ENCODE measurements at places on chromosomes 4 and X.

- DNase-seq: no peak
Measured at GRCh38 chrX:103012945-103013344, 51.0 kb downstream of the BEX1 start.

GRCh38 chr4:122716825-122717448 is 15.6 kb upstream of the BBS12 start:
- DNase-seq: no peak

DNA sequence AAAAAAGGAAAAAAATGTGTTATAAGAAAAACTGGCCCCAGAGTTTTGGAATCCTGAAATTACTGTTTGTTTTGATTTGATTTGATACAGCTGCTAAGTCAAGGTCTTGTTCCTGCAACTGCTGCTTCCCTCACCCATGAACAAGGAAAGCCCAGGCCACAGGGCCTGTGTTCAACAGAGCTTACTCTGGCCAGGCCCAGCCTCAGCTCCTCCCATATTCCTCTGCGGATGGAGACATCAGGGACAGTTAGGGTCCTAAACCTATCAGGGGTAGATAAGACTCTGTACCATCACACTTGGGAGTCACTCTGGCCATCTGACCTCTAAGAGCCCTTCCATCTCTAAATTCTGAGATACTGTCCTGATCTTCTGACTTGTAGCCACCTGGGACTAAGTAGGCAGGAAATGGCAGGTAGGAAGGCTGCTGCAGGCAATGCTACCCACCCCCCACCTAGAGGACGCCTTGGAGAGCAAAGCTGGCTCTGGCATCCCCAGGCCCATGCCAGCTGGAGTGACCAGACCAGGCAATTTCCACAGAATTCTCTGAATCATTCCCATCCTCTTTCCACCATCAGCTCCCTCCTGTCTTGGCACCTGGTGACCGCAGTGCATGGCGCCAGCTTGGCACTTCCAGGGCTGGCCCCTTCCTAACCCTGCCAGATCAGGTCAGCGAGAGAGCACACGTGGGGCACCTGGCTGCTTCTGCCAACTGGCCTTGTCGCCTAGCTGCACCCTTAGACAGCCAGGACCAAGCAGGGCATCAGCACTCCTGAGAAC is 58.0 kb upstream of the TMEM33 start:
- DNase-seq: no peak

DNA sequence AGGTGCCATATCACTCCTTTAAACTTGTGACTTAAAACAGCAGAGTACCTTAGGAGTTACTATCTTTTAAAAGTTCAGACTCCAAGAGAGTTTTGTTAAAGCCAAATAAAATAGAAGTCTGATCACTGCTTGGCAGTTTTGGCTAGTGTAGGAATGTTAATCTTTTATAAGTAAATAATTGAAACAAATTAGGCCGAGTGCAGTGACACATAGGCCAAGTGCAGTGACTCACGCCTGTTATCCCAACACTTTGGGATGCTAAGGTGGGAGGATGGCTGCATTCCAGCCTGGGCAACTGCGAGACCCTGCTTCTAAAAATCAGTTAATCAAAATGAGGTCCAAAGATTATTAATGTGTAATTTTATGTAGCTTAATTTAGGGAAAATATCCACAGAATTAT is 37.2 kb downstream of the WDR44 start:
- DNase-seq: no peak

DNA sequence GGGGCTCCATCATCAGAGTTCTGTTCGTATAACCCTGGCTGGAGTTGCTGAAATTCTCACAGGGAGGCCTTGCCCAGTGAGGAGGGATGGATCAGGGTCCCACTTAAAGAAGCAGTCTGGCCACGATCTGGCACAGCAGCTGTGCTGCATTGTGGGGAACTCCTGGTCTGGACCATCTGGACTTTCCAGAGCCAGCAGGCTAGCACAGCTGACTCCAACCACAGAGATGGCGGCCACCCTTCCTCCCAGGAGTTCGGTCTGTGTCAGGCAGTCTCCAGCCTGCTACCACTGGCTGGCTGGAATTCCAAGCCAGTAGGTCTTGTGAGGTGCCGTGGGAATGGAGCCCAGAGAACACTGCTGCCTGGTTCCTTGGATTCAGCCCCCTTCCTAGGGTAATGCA is 62.0 kb downstream of the SLAIN2 start:
- no peak for DNase-seq

DNA sequence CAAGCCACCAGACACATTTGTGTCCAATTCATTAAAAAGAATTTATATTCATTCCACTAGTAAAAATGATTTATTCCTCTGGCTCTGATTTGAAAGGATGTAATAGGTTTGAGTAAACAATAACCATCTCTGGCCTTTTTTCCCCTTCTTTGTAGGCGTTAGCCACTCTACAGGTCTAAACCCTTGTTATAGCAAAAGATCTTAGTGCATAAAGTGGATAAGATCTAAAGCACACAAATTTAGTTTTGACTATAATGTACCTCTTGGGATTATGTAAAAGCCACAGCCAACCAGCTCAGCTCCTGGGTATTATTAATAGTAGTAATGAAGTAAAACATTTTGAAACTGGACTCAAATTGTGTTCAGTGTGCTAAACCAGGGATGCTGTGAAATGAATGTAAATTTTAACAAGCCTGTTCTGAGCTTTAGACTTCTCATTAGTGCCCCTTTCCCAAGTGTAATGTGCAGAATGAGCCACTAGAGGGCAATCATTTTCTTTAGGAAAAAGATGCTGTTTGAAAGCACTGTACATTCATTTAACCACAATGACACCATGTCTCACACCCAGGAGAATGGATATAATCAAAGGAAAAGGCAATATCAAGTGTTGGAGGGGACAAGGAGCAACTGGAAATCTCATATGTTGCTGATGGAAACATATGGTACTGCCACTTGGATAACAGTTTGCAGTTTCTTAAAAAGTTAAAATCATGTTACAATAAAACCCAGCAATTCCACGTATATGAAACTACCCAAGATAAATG is 69.7 kb downstream of the KLHL8 start:
- DNase-seq: peak; percentile 34

GRCh38 chr4:103497692-103498091 is 222.1 kb downstream of the TACR3 start:
- DNase-seq: no peak

DNA sequence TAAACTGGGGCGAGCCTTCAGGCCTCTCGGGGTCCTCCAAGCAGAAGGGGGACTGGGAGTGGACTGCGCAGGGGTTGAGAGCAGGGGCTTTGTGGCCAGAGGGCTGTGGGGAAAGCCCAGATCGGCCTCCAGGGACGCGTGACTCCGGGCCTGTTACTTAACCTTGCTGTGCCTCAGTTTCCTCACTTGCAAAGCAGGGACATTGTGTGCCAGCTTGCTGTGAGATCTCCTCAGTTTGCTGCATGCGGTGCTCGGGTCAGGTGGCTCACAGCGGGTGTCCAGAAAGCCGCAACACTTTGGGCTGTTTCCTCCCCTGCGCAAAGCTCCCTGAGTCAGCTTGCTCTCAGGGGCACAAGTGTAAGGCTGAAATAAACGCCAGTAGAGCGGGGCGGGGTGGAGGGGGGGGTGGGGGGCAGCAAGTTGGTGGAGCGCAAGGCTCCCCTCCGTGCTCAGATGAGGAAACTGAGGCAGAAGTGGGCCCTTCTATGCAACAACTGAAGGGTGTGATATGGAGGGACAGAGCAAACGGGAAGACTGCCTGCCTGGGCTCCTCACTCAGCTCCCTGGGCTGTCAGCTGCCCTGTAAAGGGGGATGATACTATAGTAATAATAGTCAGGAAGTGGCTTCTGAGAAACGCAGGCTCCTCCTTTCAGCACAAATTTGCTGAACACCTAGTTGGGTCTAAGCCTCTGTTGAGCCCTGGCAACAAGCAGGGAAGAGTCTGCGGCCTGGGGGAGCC is 101.0 kb downstream of the HMX1 start:
- DNase-seq: no peak

GRCh38 chr4:173332963-173333657 is 1.0 kb downstream of the HMGB2 start:
- no peak for DNase-seq

DNA sequence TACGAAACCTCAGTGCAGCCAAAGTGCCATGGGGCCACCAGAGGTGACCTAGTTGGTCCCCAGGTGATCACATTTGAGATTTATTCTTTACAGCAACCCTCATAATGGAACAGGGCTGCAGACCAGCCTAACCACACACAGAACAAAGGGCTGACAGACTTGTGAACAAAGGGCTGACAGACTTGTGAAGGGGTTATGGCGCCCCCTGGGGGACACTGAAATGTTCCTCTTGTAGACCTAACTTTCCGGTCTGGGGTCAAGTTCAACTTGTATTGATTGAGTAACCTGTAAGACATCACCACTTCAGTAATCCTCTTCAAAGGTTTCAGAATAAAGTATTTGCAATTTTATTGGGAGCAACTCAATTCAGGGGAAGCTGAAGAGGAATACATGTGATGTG is 175.9 kb upstream of the RPS6KA3 start:
- peak; percentile 16 for DNase-seq

- DNase-seq: no peak
Measured at GRCh38 chr4:11429699-11430045, 978 bp upstream of the HS3ST1 start.

GRCh38 chrX:118971552-118971951 is 2.9 kb upstream of the LONRF3 start:
- DNase-seq: no peak

GRCh38 chr4:140236654-140237169 is 82.7 kb upstream of the MAML3 start:
- no peak for DNase-seq

GRCh38 chr4:176052744-176053143 is 12.9 kb upstream of the WDR17 start:
- no peak for DNase-seq

DNA sequence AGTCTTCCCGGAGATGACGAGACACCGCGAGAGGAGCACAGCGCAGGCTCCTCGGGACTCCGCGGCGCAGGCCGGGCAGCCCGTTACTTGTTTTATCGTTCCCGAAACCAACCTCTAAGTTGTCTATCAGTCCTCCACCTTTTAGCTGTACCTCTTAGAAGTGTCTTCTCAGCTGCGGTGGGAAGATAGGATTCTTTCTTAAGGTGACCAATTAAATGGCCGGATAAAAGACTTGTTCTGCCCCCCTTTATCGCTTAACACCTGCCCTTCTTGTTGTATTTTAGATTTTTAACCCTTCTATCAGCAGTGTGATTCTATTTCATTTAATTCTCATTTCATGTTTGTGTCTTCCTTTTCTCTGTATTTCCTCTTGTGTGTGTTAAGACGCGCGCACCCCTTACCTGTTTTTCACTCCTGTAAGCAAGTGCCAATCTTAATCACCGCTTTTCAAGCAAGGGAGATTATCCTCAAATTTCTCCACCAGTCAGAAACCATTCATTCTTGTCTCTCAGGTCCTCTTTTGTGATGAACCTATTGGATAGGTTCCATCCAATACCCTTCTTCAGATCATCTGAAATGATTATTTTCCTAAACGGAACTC is at the start of gene SLC9B2:
TSS of gene SLC9B2 (minus strand) at position 15 of the 601 bp plus-strand sequence. CDS start 9,211 bp downstream, outside the sequence.
- DNase-seq: no peak

GRCh38 chrX:38437093-38437492 is 84.7 kb downstream of the OTC start:
- DNase-seq: no peak

DNA sequence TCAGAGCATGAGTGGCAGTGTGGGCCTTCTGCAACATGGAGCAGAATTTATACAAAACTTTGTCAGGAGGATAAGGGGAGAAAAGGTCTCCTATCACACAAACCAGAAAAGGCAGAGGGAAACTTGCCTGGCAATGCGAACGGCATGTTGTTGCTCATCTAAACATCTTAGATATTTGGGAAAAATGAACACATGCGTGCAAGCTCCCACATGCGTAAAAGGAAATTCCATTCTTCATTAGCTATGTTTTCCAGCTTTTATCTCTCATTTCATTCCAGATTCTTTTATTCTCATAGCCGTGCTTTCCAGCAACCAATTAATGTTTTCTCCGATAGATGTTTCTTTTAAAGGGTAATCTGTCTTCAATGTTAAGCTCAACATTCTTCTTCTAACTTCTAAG is 31.3 kb upstream of the GBA3 start:
- DNase-seq: no peak

DNA sequence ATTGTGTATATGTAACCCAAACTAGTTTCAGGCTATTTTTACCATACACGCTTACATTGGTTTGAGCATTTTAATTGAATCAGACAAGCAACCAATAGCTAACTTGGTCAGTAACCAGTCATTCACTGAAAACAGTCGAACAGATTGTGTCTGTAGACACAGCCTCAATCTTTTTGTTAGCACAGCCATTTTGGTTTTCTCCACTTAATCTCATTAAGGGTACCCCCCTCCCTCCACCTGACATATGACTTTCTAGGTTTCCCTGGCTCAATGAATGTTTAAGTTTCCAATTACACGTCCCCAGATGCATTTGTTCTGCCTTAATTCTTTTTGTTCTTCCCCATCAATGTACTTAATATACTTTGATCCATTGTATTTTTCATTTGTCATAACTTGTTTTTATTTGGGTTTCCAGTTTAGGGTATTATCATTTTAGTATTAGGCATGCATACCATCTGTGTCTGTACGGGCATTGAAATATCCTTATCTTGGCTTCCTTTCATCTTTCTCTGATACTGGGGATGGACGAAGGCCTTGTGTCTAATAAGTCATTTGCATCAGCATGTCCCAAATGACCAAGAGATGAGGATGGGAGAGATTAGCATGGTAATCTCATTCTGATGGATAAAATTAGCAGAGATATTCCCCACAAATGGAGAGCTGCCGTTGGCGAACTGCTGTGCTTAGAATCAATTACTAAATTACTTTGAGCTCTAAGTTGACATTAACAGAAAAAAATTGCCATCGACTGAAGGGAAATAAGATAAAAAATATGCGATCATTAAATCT is 35.9 kb upstream of the PHOX2B start:
- DNase-seq: no peak

DNA sequence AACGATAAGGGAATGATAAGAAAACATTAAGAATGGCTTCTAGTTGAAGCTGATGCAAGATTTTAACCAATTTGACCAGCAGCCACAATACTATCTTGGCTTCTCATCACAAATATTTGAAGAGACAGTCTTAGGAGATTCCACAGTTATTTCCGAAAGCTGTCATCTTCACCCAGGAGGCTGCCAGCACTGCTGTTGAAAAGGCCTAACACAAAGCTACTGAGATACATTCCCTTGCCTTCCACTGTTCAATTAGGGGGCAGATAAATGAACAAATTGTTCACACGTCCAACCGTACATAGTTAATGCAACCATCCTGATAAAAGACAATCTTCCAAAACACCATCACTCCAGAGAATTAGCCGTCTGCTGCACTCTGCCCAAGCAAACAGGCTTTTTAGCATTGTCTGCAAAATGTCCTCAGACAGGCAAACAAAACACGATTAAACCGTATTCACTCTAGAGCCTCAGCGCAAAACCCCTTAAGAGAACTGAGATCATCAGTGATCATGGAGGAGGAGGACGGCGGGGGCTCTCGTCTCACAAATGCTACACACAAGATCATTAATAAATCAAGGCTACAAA is 189.8 kb upstream of the PSAPL1 start:
- DNase-seq: no peak

All from brain pericyte (primary cell).